ENCODE measurements at places on chromosomes 4 and X. TPM values are rescaled to one million over a fixed set of nuclear protein-coding genes. Genes with fewer than 3 reads are reported as not detected.

DNA sequence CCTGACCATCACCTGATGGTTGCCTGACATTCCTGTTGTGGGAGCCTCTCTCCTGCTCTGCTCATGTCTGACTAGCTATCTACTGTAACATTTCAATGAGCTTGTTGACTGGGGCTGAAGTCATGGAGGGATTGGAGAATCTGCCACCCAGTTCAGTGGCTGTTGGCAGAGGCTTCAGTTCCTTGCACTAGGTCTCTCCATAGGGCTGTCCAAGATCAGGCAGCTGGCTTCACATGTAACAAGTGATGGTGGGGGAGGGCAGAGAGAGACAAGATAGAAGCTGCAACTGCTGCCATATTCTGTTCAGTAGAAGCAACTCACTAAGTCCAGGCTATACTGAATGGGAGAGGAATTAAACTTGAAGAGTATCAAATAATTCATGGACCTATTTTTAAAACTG is 14.1 kb upstream of the CCNI start:
- DNase-seq = no peak

The WDR45 gene
- total RNA-seq = 75.6 TPM

The VEGFC gene
- total RNA-seq = 31.5 TPM

DNA sequence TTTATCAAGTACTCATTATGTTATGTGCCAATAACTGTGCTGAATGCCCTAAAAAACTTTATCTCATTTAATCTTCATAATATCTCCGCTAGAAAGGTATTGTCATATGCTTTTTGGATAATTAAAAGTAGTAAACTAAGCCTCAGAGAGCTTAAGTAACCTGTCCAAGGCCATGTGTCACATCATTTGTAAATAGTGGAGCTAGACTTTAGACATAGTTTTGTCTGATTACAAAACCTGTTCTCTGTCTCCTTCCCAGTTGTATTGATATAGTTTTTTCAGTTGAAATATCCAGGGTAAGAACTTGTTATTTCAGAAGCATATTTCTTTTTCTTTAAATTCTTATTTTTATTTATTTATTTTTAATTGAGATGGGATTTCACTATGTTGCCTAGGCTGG is 66.7 kb downstream of the TENM3 start:
- no peak for DNase-seq

- no peak for DNase-seq
Measured at GRCh38 chr4:138522366-138522765, 280.2 kb upstream of the SLC7A11 start.

- peak; percentile 25 for DNase-seq
Measured at GRCh38 chrX:115650916-115651315, 89.9 kb downstream of the PLS3 start.

DNA sequence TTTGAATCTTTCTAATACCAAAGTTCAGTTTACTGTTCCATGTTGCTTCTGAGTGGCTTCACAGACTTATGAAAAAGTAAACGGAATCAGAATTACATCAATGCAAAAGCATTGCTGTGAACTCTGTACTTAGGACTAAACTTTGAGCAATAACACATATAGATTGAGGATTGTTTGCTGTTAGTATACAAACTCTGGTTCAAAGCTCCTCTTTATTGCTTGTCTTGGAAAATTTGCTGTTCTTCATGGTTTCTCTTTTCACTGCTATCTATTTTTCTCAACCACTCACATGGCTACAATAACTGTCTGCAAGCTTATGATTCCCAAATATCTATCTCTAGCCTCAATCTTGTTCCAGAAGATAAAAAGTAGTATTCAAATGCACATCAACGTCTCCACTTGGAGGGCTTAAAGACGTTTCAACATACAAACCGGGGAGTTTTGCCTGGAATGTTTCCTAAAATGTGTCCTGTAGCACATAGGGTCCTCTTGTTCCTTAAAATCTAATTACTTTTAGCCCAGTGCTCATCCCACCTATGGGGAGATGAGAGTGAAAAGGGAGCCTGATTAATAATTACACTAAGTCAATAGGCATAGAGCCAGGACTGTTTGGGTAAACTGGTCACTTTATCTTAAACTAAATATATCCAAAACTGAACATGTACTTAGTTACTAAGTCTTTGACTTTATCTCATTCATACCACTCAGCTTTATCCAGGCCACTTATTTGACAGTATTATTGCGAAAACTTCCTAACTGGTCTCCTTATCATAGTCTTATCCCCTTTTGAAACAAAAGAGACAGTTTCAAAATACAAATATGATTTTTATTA is 3.6 kb upstream of the AFP start:
- no peak for DNase-seq

GRCh38 chr4:53055716-53056403 is 193.7 kb downstream of the RASL11B start:
- no peak for DNase-seq

DNA sequence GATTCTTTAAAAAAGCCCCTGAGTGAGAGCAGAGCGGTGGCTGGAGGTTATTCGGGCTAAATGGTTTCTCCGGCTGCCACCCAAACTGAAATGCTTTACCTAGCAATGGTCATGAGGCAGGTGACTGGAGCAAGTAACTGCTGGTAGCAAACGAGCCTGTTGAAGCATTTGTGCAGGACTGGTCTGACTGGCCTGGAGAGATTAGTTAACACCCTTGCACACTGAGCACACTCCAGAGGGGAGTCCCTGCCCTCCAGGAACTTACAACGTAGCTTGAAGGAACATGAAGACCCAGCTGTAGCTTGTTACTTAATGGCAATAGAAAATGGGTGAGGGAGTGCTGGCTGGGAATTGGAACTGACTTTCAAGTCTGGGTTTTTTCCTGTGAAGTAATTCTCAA is 40.4 kb downstream of the CCNG2 start:
- DNase-seq = no peak

The MAPK10 gene
- 144 TPM for total RNA-seq

- DNase-seq = no peak
Measured at GRCh38 chrX:148385471-148385870, 114.9 kb upstream of the AFF2 start.

- no peak for DNase-seq
Measured at GRCh38 chrX:66635360-66635759, 3.5 kb downstream of the EDA2R start.

The SHOX gene
- not detected for total RNA-seq

GRCh38 chrX:69102612-69103194 is 62.5 kb downstream of the PJA1 start:
- no peak for DNase-seq

All from uterus (tissue), 4 donors.